ENCODE measurements at places on chromosomes 3 and 15.

- no peak for DNase-seq
Observed at GRCh38 chr3:38367779-38368178, 21.2 kb downstream of the XYLB start.

- no peak for DNase-seq
Observed at GRCh38 chr3:37326144-37326543, 151.8 kb upstream of the LRRFIP2 start.

- no peak for DNase-seq
Observed at GRCh38 chr3:65402597-65402996, 636.1 kb downstream of the MAGI1 start.

DNA sequence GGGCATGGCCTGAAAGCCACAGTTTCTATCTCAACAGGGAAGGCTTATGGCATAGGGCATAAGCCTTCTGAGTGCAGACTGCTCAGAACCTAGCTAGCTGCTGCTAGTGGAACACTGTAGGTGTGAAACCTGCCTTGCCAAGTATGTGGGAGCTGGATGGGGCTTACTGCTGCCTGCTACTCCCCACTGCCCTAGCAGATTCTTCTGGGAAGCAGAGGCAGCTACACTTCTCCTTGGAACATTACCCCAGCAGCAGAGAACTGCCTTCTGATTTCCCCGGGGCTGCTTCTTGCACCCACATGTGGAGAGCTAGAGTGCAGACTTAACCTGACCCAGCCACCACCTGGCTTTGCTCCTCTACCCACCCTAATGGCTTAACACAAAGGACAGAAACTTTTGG is 215.7 kb downstream of the POLQ start:
- no peak for DNase-seq

DNA sequence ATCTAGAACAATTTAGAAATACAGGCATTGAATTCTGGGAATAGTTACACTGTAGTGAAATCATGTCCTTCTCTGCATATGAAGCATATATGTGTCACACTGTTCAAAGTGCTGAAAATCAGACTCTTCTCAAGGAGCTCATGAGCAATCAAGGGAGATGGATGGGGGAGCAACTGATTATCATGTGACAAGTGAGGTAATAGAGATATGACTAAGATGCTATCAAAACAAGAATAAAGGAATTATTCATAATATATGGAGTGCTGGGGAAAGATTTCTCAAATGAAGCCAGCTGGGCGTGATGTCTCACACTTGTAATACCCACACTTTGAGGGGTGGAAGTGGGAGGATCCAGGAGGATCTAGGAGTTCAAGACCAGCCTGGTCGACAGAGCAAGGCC is 74.9 kb upstream of the CHRNB4 start:
- DNase-seq: no peak

- DNase-seq: no peak
Observed at GRCh38 chr15:41928637-41929620, 35.1 kb upstream of the SPTBN5 start.

DNA sequence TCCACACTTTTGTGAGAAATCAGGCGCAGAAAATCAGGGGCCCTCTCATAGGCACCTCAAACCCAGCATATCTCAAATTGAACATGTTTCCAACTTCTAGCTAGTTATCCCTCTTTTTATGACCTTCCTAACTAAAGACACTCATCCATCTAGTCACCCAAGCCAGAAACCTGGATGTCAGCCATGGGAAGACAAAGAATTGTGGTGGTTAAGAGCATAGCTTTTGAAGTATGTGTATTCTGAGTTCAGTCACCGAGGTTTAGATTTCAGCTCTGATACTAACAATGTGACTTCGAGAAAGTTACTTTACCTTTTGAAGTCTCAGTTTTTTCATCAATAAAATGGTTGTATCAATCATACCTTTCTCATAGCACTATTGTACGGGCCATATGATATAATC is 495.5 kb downstream of the NLGN1 start:
- DNase-seq: no peak

DNA sequence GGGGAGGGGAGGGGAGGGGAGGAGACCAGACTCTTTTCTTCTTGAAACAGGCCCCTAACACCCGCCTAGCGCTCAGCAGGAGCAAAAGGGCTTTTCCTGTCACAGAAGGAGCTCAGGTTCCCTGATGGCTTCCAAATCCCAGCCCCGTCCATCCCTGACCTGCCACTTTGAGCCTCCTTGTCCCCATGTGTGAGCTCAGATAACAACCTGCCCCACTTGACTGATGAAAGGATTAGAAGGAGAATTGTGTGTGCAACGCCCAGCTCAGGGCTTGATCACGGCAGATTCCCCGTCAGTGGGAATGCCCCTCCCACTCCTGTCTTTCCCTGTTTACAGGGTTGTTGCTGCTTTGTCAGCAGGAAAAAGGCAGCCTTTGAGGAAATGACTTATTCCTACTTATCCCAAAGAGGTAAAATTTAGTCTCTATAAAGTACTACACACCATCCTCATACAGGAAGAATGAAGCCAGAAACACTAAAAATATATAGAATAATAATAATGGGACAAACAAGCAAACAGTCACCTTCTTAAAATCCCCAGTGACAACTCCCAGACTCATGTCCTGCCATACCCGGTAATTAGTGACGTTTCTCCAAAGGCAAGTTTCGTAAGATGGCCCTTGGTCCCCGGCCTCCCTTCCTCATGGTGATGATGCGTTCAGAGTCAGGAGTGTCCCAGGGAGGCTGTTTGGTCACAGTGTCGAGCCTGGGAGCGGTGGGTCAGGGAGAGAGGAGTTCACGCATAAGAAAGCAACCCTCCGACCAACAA is 6.1 kb upstream of the LRRC15 start:
- no peak for DNase-seq

- no peak for DNase-seq
Observed at GRCh38 chr15:70072479-70072878, 25.2 kb downstream of the TLE3 start.

DNA sequence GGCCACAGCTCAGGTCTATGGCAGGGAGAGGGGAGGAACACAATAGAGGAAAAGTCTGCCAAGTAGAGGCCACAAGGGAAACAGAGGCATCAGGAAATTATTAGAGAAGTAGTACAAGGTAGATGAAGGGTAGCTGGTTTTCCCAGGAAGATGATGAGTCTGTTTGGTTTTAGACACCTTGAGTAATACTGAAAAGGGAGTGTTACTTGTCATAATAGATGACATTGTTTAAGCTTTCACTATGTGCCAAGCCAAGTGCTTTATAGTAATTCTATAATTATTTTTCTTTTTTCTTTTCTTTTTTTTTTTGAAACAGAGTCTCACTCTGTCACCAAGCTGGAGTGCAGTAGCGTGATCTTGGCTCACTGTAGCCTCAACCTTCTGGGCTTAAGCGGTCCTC is 13.7 kb downstream of the PXK start:
- no peak for DNase-seq

DNA sequence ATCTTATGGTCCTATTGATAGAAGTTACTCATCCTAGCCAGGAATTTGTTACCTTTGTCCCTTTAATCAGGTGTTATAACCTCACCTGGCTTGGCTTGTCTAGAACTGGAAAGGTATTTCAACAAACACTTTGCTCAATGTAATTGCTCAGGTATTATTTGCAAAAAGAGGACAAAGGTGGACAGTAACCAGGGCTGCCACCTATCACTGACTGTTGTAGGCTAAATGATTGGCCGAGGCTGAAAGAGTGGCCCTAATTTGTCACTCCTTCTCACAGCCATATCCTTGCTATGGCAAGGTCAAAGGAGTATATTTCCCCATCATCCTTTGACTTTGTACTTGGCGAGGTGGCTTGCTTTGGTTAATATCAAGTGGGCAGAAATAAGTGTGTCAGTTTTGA is 2.7 kb upstream of the SELENOS start:
- DNase-seq: no peak

DNA sequence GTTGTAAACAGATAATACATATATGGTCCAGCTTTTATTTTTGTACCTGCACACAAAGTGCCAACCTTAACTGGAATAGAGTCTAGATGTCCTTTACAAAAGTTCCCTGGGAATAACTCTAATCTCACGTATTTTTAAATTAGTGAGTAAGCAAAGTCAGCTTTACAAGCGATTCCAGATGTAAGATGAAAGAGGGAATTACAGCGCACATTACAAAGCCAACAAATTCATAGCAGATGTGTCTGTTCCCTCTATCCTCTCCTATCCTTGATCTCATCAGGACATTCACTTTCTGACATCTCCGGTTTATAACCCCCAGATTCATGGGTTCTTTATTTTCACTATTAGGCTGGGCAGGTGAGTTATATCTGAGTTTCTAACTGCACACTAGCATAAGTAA is 406.8 kb upstream of the ZNF385D start:
- DNase-seq: no peak

DNA sequence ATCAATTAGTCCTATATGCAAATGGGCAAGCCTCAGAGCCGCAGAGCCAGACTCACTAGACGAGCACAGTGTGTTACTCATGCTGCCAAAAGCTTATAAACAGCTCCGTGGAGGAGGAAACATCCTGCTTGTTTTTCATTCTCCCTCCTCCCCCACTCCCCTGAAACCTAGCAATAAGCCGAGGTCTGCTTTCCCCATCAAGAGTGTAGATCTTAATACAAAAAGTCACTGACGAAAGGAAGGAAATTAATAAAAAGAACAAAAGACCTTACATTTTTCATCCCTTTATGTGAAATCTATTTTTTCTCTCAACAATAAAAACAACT is 88.5 kb downstream of the XXYLT1 start:
- DNase-seq: no peak

GRCh38 chr3:15794303-15794771 is 3.4 kb downstream of the ANKRD28 start:
- DNase-seq: no peak

DNA sequence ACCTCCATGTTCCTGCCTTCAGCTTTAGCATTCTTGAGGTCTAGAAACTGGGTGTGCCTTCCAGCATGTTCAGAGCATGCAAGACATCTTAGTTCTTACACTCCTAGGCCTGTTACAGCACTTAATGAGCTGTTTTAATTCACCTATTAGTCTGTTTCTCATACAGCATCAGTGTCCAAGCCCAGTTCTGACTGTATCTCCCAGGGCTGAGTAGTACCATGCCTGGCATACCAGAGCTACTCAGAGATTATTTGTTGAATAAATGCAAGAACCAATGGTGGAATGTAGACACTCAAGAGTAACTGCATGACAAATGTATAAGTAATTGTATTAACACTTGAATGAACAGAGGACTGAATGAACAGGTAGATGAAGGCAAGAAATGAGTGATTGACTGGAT is 61.8 kb upstream of the SCN5A start:
- DNase-seq: no peak

DNA sequence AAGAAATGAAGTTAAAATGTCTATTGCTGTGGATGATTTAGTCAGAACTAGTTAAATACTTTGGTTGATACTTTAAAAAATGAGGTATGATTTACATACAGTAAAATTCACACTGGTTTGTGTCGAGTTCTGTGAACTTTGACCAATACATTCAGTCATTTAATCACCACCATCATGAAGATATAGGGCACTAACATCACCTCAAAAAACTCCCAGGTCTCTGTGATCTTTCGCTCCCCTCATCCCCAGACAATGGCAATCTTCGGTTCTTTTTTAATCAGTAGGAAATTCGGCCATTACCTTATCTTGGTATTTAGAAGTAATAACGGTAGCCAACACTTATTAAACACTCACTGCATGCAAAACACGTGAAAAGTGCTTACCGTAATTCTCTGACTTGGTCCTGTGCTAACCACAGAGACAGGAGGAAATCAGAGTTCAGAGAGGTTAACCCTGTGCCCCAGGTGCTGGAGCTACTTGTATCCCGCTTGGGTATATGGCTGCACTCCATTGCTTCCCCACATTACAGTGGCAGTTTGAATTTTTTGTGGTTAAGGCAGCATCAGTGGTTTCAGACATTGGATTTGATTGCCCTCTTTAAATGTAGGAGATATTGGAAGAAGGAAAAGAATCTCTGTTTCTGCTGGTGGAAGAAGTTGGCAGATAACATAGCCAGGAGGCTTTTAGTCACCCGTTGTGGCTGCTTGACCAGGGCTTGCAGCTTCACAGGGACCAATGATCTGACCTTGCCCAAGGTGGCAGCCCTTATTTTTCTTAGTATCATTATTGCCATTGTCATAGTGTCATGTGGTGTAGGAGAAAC is 4.2 kb downstream of the PLCL2 start:
- no peak for DNase-seq

DNA sequence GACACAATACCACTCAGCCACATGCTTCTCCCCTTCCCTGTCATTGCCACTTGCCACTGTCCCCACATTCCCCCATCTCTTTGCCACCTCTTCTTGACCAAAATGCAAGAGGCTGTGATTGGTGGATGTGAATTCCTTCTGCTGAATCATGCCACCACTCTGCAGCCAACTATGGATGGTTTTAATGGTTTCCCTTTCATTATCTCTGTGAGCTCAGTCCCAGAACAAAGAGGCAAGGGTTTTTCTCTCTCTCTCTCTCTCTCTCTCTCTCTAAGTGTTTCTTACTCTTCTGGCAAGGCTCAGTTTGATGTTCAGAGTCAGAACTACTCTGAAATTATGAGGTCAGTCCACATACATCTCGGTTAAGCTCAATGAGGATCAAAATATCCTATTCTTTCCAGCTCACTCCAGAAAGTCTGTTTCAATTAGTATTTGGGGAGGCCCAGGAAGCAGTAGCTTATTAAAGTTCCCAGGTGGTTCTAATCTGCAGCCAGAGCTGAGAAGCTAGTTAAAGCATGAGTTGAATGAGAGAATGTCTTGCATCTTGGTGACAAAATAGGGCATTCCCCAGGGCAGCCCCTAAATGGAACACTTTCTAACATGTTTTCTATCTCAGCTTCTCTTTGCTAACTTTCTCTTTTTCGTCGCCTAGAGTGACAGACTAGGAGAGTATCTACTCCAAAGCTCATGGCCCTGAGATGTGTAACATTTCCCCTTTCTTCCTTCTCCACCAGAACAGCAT is 8.5 kb upstream of the ILDR1 start:
- no peak for DNase-seq

DNA sequence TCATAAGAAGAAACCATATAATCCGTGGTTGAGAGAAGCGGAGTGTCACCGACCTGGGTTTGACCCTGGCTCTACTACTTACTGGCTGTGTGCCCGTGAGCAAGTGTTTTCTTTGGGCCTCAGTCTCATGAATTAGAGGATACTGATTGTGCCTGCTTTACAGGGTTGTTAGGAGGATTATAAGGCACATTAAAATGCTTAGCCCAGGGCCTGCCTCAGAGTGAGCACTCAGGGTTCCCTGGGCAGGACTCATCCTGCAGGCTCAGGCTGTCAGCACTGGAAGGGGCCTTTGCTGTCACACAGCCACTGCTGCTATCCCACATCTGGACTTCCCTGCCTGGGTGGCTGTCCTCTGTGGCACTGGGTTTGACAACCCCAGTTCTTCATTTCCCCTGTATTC is 4.7 kb downstream of the PLA2G4F start:
- DNase-seq: no peak

- no peak for DNase-seq
Observed at GRCh38 chr3:131047582-131047981, 20.9 kb downstream of the NEK11 start.

- DNase-seq: no peak
Observed at GRCh38 chr15:60798821-60799220, 319.9 kb upstream of the ICE2 start.

- DNase-seq: no peak
Observed at GRCh38 chr3:186456731-186457191, 87.4 kb downstream of the CRYGS start.

- DNase-seq: no peak
Observed at GRCh38 chr15:66825731-66826130, 123.7 kb downstream of the SMAD6 start.

Measured in activated T-cell treated with anti-CD3 and anti-CD28 coated beads, Interleukin-2, amount 50 U/mL, for 1 hour (primary cell).